ENCODE measurements at places on chromosomes 2 and 18.

DNA sequence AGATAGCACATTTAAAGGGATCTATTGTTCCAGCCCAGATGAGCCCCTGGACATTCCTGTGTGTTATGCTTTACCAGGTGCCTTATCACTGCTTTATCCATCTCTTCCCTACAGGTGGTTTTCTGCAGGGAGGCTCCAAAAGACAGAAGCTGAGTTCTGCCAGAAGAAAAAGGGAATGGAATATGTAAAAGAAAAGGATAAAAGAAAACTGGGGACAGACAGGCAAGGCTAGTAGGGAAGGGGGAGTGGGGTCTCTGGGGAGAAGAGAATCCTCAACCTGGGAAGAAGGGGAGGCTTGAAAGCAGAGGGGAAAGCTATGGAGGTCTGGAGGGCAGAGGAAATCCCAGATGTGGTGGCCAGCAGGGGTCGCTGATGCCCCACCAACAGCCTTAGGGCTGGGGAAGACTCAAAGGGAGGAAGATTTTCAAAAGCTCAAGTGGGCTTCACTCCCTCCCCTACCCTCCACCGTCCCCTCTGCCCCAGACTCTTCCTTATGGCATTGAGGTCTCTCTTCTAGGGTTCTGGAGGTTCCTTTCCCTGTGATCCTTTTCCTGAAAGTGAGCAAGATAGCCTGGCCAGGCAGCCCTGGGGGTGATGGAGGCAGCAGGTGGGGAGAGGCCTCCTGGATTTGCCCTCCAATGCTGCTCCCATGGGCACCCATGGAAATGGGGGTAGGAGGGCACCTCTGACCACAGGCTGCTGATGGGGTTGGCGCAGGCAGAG, 178.1 kb upstream of the PKDCC start:
- DNase-seq: peak; percentile 39

- no peak for DNase-seq
Observed at GRCh38 chr2:230915319-230915718, 9.7 kb downstream of the GPR55 start.

DNA sequence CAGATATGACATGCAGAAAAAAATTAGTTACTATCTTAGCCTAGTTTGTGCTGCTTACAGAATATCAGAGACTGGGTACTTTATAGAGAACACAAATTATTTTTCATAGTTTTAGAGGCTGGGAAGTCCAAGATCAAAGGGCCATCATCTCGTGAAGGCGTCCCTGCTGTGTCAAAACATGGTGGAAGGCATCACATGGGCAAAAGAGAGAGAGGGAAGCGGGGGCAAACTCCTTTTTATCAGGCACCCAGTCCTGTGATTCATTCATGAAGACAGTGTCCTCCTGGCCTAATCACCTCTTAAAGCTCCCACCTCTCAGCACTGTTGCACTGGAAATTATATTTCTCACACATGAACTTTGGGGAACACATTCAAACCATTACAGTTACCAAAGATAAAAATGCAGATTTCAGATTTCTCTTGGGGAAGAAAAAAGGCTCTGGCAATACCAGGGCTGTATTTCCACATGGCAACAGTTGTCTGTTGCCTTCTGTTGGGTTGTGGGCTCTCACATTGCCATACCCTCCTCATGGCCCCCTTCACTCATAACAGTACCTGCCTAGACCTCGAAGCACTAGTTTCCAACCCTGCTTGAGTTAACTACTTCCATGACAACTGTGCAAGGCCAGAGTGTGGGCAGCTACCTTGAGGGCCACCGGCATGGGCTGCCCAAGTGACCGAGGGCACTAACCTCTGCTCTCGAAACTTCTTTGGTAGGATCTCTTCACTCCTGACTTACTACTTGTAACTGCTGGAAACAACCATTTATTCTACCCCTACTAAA, 2.7 kb upstream of the ACTR3 start:
- no peak for DNase-seq

DNA sequence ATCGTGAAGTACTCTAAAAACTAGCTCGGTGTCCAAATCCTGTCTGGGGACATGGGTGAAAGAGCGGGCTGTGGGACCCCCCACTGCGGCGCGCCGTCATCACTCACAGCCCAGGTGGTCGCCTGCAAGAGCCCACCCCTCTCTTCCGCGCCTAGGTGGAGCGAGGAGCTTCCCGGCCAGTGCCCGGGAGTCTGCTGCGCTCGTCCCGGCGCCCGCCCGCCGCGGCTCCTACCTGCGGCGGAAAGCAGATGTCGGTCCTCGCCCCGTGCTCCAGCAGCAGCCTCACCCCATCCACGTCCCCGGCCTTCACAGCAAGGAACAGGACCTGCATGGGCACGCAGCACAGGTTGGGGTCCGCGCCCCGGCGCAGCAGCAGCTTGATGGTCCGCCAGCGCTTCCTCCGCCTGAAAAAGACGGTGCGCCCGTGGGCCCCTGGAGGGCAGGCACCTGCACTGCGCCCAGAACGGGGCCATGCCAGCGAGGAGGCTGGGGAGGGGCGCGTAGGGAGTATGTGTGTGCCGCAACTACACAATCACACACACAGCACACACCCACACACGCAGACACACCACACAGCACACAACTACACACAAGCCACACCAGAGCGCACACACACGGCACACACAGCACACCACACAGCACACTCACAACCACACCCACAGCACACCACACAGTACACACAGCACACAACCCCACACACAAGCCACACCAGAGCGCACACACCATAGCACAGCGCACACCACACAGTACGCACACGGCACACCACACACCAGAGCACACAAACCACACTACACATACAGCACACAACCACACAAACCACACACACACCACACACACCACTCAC, 37.4 kb downstream of the ANKMY1 start:
- no peak for DNase-seq

DNA sequence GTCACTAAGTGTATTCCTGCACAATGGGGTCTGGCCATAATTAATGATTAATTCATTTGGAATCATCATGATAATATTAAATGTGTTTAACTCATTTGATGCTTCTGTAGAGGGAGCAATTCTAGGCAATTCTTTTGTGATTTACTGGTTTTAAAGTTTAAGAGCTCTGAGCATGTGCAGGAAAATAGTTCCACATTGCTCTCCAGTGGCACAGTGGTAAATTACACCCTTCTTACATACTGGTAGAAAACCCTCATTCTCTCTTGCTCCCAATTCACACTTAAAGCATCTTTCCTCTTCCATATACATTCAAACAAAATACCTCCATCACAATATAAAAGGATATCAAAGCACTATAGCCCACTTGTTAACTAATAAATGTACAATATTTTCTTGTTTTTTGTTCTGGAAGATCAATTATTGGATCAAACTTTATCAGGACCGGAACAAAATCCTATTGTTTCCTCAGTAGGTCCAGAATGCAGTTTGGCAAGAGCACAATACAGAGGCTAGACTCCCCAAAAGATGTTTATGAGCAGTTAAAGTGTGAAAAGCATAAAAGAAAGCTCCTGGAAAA, 844.3 kb downstream of the MBD2 start:
- no peak for DNase-seq

DNA sequence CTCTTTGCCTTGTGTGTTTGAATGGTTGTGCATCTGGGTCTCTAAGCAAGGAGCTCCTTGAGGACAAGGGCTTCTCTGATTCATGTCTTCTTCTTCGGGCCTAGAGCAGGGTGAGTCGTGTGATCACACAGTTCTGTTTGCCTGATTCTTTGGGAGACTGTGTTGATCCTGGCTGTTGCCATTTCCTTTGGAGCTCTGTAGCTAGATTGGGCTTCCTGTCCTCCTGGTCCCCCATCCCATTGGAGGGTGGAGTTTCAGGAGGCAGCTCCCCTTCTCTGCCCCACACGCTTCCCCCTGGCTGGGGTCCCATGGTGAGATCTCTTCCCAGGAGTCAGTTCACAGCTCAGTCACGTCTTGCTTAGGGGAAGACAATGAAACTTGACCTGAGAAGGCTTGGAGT, 92.8 kb downstream of the TRIB2 start:
- no peak for DNase-seq

- DNase-seq: no peak
Observed at GRCh38 chr2:237585590-237586221, 4.8 kb downstream of the RAB17 start.
